NCI-H526 treated with DMSO at 0.1 percent for 48 hours (cell line): ENCODE measurements at places on chromosomes 4 and X.

- DNase-seq: no peak
Measured at GRCh38 chrX:16386126-16386525, 218.8 kb downstream of the MAGEB17 start.

DNA sequence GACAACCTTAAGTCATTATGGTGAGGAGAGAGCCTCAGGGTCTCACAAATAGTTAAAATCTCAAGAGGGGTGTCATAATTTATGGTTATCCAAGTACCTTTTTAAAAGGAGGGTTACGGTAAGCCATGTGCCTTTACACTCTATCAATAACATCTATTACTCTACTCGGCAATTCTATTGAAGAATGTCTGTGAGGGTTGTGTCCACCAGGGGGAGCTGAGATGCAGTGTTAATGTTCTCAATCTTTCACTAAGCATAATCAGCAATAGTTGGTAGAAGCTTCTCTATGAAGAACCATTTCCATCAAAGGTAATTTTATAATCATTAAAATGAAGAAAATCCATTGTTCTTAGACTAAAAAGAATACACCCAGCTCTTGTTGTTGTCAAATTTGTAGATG is 457.4 kb downstream of the CENPC start:
- DNase-seq: no peak

DNA sequence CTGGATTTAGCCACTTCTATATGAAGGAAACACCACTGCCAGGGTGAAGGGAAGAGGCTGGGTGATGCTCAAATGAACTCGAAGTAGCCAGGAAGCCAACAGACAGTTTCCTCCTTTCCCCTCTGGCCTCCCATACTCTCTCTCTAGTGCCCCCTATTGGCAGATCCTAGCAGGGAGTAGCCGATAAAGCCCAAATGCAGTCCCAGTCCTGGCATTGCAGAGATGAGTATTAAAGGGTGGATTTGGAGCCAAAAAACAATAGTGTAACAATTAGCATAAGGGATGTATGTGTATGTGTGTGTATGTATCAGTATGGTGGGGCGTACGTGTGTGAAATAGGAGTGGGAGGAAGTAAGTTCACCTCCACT is 213.8 kb upstream of the LDB2 start:
- DNase-seq: no peak

- DNase-seq: no peak
Measured at GRCh38 chr4:115923152-115923551, 809.7 kb upstream of the NDST4 start.

DNA sequence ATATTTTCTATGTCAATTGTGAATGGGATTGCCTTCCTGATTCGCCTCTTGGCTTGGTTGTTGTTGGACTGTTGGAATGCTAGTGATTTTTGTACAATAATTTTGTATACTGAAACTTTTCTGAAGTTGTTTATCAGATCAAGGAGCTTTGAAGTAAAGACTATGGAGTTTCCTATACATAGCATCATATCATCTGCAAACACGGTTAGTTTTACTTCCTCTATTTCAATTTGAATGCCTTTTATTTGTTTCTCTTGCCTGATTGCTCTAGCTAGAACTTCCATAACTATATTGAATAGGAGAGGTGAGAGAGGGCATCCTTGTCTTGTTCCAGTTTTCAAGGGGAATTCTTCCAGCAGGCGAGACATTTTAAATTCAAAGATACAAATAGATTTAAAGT is 226.5 kb downstream of the FBXO8 start:
- DNase-seq: no peak

GRCh38 chr4:139454111-139455045 is at the start of gene RAB33B:
RAB33B (plus strand) TSS chr4:139454121; CDS start chr4:139454196, 75 bp downstream.
- DNase-seq: peak; percentile 43

DNA sequence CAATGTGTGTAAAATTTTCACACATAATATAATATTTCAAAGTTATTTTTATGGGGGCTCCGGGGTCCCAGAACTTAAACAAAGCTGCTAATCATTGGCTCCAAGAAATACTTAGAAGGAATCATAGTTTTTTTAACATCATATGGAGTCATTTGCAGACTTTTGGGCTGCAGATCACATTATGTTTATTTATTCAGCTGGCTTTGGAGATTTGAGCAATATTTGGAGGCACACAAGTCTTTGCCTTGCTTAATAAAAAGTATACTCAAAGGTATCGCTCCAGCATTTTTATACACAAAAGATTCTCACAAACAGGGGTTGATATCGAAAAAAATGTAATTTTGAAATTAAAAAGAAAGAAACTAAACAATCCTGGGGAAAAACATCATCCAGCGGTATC is 382.5 kb upstream of the TENM3 start:
- no peak for DNase-seq

- DNase-seq: no peak
Measured at GRCh38 chr4:37759833-37760232, 66.7 kb upstream of the PGM2 start.

- no peak for DNase-seq
Measured at GRCh38 chr4:64780664-64781063, 371.4 kb upstream of the TECRL start.

DNA sequence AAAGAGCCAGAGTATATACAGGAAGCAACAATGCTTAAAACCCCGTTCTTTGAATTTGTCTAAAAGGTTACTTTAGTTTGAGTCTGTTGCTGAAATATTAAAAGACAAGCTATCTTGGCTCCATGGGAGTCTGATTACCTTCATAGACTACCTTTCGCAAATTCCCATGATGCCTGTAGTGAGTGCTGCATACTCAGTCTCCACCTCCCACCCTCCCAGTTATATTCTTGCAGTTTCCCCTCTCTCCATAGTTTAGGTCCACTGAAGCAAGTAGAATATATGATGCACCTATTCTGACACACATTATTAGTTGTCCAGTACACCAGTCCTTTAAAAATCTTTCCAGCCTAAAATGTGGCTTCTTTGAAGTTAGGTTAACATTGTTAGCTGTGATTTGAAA is 2.4 kb downstream of the CNKSR2 start:
- no peak for DNase-seq

GRCh38 chr4:149426461-149426860 is 389.2 kb downstream of the IQCM start:
- DNase-seq: no peak

- DNase-seq: no peak
Measured at GRCh38 chr4:26056406-26056805, 142.4 kb downstream of the SMIM20 start.
